ENCODE measurements at places on chromosomes 7 and 10. TPM values are rescaled to one million over a fixed set of nuclear protein-coding genes. Genes with fewer than 3 reads are reported as not detected.

The TACR2 gene
- total RNA-seq: not detected

The DLX6 gene
- not detected for total RNA-seq

The MAP3K8 gene
- 36.4 TPM for total RNA-seq

The COA1 gene
- 85.6 TPM for total RNA-seq

The LIPM gene
- total RNA-seq: not detected

The PSPH gene
- 36.6 TPM for total RNA-seq

Measured in activated CD8-positive, alpha-beta memory T cell treated with anti-CD3 and anti-CD28 coated beads for 36 hours (primary cell).